ENCODE measurements at places on chromosomes 2 and 18.

GRCh38 chr2:17095340-17095739 is 422.9 kb downstream of the RAD51AP2 start:
- DNase-seq: no peak

- DNase-seq: no peak
Observed at GRCh38 chr2:118737684-118738083, 109.8 kb downstream of the EN1 start.

- no peak for DNase-seq
Observed at GRCh38 chr2:143819190-143819735, 690.0 kb downstream of the ARHGAP15 start.

- no peak for DNase-seq
Observed at GRCh38 chr2:65228263-65228750, 676 bp downstream of the ACTR2 start.

DNA sequence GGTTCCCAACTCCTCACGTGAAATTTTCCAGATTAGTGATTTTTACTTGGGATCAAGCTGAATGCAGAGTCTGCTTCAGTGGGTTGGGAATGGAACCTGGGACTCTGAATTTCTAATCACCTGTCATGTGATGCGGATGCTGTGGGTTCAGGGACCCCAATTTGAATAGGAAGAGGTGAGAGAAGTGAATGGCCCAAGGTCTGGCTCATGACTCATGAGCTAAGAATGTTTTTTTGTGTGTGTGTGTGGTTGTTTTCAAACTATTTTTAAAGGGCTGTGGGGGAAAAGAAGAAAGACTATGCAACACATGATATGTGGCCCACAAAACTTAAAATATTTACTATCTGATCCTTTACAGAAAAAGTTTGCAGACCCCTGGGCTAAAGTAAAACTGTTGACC is 108.5 kb upstream of the CYRIA start:
- no peak for DNase-seq

- DNase-seq: no peak
Observed at GRCh38 chr2:37544591-37545031, 126.8 kb downstream of the CDC42EP3 start.

DNA sequence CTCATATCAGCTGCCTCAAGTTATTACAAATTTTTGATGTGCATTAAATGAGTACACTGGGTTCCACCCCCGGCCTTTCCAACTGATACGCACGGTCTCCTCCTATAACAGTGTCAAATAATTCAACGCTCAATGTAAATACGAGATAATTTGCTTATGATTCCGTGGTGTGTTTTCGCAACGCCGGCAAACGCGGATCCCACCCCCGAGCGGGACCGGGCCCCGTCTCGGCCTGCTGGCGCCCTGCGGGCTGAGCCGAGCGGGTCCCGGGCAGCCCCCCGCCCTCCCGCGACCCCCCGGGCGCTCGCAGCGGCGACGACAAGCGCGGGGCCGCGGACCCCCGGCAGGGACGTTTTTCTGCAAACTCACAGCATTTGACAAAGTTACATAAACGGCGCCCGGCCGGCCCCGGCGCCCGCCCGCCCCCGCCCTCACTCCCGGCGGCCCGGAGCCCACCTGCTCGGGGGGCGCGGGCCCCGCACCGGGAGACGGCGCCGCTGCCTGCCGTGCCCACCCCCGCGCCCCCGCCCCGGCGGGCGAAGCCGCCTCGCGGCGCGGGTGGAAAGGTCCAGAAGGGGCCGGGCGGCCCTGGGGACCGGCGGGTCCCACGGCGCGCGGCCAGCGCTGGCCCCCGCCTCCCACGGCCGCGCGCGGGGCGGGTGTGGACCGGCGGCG is 762 bp downstream of the HDAC4 start:
- DNase-seq: no peak

GRCh38 chr2:12376025-12376424 is 340.7 kb upstream of the TRIB2 start:
- DNase-seq: no peak

GRCh38 chr2:767440-767839 is 90.2 kb upstream of the TMEM18 start:
- DNase-seq: peak; percentile 24
